ENCODE measurements at places on chromosomes 4 and X.

DNA sequence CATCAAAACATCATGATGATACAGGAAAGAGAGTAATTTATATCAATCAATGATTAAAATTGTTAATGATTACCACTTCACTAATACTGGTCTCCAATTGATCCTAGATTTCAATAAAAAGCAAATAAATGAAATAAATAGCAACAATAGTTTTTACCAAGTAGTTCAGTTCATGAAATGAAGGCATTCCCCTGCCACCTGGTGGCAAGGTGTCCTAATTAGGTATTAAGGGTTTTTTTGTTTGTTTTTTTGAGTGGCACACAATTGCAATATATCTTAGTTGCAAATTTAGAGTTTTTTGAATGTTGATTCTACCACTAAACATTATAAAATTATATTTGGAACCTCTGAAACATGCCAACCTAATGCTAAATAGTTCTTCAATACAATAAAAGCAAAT, 157.4 kb upstream of the PDE5A start:
- no peak for DNase-seq

GRCh38 chrX:136541294-136541693, 9.3 kb downstream of the VGLL1 start:
- no peak for DNase-seq

DNA sequence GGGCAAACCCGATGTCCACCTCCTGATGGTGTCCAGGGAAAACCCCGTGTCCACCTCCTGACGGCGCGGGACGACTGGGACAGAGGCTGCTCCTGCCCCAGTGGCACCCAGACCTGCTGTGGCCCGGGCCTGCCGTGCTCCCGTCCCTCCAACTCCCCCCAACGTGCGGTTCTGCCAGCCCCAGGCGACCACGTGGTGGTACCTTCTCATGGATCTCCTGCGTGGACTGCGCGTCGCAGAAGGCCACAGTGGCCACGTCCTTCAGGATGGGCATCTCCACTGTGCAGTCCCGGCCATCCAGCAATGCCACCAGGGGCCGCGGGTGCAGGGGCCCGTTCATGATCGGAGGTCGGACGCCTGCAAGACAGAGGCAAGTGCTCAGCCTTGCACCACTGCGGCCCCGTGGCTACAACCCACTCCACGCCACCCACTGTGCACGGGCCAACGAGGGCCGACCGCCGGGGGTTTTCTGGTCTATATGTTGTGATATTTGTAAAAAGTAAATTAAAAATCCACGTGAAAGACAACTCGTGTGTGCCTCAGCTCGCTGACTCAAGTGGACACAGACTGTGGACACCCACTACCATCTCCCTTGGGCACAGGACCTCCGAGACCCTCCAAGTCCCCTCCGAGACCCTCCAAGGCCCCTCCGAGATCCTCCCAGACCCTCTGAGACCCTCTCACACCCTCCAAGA, 10.8 kb downstream of the CTBP1 start:
- peak; percentile 25 for DNase-seq

DNA sequence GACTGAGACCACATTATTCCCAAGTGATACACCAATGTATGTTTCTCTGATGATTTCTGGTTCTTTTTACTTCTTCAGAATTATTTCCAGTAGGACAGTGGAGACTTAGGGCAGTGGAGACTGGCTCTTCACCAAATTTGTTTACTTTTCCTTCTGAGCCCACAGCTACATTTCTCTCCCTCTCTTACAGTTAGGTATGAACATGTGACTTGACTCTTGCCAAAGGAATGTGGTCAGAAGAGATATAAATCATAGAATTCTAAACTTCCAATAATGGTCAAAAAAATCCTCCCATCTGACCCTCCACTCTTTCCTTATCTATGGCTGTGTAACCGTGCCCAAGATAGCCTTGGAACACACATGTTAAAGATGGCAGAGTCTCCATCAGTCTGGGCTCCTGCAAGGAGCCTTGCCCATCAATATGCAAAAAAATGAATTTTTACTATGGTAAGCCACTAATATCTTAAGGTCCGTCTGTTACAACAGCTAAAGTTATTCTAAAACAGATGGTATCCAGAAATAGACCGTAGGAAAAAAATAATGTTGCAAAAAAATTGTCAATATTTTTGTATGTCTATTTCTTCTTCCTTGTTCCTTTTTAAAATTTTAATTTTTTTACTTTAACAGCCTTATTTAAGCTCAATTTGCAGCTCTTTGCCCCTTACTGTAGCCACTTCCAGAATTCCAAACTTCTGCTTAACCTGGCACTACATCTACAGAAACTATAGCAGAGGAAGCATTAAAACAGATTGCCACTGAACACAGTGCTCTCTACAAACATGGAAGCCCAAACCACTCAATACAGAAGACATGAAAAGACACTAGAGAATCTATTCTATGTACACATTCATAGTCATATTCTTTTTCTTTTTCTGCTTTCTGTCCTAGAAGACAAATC, 260.7 kb downstream of the COL25A1 start:
- DNase-seq: no peak

GRCh38 chr4:127188847-127189246, 443.9 kb upstream of the INTU start:
- no peak for DNase-seq

DNA sequence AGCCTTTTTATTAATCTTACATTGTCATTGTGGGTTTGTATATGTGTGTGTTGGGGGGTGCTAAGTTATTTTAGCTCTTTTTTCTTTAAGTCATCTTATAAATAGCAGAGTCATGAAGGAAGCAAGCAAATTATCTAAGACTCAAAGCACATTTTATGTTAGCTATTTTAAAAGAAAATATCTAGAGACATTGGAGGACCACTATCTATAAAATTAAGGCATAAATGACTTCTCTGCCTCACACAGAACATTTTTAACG, 3.7 kb upstream of the PPBP start:
- no peak for DNase-seq

DNA sequence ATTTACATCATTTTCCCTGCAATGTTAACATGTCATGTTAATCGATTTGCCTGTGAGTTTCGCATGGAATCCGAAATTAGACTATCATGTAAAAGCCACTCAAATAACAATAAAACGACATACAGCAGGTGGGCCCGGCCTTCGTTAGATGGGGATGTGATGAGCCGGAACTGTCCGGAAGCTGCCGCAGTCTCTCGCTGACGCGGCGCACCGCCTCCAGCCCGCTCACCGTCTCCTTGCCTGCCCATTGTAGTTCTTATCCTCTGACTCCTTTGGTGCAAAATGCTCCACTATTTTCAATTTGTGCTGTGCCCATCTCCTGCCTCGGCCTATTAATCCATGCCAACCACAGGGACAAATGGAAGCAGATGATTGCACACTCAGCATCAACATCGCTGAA, 877.5 kb upstream of the TENM3 start:
- DNase-seq: no peak

- DNase-seq: no peak
These were observed 38.6 kb upstream of the CEP135 start for GRCh38 chr4:55910140-55910539.
